ENCODE measurements at places on chromosomes 7 and 10.

- no peak for DNase-seq
Measured at GRCh38 chr10:11257440-11258090, 239.9 kb downstream of the CELF2 start.

GRCh38 chr10:80468806-80469421 is 14.8 kb downstream of the TSPAN14 start:
- no peak for DNase-seq

DNA sequence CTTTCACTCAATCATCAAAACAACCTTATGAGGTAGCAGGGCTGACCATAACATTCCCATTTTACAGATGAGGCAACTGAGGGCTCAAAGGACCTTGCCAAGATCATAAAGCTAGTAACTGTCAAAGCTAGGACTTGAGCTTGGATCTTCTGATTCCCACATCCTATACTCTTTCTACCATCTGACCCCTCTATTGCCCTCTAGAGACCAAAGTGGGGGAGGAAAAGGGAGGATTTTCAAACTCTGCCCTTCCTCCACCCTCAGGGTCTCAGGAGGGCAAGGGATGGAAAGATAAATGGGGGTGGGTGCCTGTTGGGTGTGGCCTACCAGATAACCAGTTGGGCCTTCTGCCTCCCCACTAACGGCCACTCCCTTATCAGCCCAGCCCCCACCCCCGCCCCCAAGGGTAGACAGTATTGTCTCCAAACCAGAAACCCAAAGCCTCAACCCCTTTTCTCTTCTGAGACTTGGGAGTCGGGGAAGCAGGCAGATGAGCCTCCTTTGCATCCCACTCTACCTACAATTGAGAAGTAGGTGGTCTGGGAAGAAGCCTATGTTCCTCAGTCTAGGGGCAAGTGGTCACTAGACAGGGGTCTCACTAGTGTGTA is 7.9 kb downstream of the LDB1 start:
- no peak for DNase-seq

DNA sequence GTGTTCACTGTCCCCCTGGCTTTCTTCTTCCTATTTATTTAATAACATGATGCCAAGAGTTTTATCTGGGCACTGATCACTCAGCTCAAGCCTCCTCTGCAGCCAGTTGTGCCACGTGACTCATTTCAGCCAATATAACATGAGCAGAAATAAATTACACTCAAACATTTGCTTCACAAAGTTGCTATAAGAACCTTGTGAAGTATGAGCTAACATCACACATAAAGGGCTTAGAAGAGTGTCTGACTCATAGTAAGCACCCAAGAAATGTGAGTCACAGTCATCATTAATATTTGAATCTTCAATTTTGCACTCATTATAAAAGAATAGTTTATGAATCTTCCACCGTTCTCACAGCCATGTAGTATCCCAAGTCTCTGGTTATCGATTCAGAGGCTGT is 414.6 kb upstream of the NPVF start:
- DNase-seq = no peak

DNA sequence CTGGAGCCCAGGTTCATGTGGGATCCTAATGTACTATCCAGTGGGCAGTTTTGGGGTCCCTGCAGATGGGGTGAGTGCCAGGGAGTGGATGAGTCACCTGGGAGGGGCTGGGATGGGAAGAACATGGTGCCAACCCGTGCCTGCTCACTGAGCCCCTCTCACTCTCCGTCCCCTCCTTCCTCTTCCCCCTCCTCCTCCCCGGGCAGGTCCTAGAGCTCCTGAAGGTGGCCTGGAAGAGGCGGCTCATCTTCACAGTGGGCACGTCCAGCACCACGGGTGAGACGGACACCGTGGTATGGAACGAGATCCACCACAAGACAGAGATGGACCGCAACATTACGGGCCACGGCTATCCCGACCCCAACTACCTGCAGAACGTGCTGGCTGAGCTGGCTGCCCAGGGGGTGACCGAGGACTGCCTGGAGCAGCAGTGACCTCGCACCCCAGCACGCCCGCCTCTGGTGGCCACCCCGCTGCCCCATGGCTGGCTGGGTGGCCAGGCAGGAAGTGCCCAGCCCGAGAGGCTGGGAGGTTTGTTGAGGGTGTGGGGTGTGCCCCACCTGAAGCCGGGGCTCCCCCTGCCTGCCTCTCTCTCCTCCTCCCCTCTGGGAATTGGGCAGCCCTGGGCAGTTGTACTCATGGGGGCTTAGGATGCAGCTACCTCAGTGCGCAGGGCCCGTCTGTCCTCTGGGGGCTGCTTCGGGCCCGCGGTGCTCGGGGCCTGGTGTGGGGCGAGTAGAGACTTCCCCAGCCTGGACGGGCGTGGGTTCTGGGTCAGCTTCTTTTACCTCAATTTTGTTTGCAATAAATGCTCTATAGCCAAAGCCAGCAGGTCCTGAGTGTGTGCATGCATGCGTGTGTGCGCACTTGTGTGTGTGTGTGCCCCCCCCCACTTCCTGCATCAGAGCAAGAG is 4.9 kb upstream of the UPK3B start:
- no peak for DNase-seq

- no peak for DNase-seq
Measured at GRCh38 chr7:16034353-16034752, 347.9 kb upstream of the MEOX2 start.

DNA sequence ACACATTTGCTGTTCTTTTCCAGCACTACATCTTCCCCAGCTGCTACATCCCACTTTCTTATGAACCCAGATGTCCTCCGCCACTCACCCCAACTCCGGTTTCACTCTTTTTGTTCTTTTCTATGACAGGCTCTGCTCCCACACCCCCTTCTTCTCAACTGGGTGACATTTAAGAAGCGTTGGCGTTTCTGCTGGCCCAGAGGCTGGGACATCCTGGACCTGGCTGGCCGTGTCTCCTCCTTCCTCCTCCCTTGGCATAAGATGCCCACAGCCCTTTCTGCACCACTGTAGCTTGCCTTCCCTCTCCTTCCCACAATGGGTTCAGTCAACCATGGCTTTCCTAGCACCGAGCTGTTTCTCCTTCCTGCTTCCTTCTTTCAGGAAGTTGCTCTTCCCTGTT is 9.4 kb upstream of the CALML5 start:
- no peak for DNase-seq

- peak; percentile 67 for DNase-seq
Measured at GRCh38 chr10:6086375-6087233, 2.2 kb upstream of the RBM17 start.

- no peak for DNase-seq
Measured at GRCh38 chr7:18046601-18047000, 19.0 kb upstream of the PRPS1L1 start.

GRCh38 chr10:49379596-49380410 is 16.1 kb downstream of the DRGX start:
- no peak for DNase-seq

GRCh38 chr7:44539669-44540506 is 1.2 kb downstream of the NPC1L1 start:
- no peak for DNase-seq

- DNase-seq = no peak
Measured at GRCh38 chr10:88118729-88119128, 255.3 kb downstream of the PTEN start.

DNA sequence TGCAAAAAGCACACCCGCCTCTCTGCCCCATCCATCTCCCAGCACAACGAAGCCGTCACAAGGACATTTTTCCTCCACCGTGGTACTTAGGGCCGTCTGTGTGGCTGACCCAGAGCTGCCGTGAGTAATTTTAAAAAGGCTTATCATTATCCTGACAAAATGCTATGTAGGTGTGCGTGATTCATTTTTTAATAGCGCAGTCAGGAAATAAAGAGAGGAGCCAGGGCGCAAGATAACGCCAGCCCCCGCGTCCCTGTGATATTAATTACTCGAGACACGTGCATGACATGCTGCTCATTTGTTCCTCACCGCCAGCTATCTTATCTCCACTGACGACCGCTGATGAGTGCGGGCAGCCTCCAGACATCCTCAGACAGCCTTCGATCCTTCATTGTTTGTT is 332.7 kb upstream of the PFKP start:
- no peak for DNase-seq

DNA sequence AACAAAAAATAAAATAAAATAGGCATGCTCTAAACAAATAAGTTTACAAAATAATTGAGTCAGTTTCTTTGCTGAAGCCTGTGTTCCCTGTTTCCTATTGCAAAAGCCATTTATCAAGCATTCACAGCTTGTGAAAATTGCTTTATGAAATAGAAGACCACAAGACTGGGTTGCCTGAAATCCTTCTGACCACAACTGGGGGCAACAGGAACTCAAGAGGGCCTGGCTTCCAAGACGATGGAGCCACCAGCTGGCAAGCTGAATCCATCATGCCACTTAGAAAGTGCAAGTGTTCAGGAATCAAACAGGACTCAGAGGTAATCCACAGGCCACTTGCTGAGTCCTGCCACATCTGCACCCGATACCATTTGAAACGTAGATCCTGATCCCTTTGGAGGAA is 752 bp upstream of the ABCA13 start:
- DNase-seq = no peak

GRCh38 chr7:92158660-92159575 is 20.0 kb downstream of the LRRD1 start:
- no peak for DNase-seq

DNA sequence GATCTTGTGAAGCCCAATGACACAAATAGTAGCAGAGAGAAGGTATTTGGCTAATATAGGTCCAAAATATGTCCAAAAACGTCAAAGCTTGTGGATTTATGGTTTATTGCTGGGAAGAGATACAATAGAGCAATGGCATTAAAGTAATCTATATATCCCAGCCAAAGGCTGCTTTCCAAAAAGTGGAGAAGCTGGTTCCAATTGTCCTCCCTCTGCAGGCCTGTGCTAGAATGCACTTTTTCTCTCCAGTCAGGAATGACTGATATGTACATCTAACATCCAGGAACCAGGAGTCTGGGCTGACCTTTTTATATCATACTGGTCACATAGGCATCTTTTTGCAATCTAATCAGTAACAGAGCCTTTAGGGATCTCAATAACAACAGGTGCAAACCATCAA is 167.1 kb upstream of the FAM3C start:
- DNase-seq = no peak

- DNase-seq = no peak
Measured at GRCh38 chr10:49632406-49633317, 18.8 kb downstream of the CHAT start.

GRCh38 chr7:42133321-42133720 is 103.7 kb downstream of the GLI3 start:
- no peak for DNase-seq

DNA sequence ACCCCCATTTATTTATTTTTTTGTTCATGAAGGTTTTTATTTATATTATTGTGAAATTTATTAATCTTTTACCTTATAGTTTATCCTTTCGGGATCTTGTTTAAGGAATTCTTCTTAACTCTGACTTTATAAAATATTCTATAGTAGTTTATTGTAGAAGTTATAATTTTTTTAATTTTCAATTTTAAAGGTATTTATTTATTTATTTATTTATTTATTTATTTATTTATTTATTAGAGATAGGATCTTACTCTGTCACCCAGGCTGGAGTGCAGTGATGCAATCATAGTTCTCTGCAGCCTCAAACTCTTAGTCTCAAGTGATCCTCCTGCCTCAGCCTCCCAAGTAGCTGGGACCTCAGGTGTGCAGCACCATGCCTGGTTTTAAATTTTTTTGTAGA is 56.0 kb downstream of the NRF1 start:
- no peak for DNase-seq

- DNase-seq = no peak
Measured at GRCh38 chr7:97865104-97865503, 7.1 kb downstream of the ASNS start.

GRCh38 chr7:108236681-108237415 is 106.7 kb upstream of the LAMB4 start:
- DNase-seq = no peak

GRCh38 chr7:3753868-3754267 is 452.8 kb downstream of the SDK1 start:
- DNase-seq = no peak

- DNase-seq = no peak
Measured at GRCh38 chr10:49560526-49560925, 21.6 kb upstream of the ERCC6 start.

GRCh38 chr7:16585540-16585939 is 58.9 kb downstream of the LRRC72 start:
- DNase-seq = no peak

GRCh38 chr7:25356534-25357151 is 128.4 kb upstream of the NPVF start:
- no peak for DNase-seq

GRCh38 chr10:114279901-114280644 is 41.0 kb downstream of the VWA2 start:
- no peak for DNase-seq

GRCh38 chr7:75621124-75621523 is 117.6 kb downstream of the HIP1 start:
- DNase-seq = no peak

DNA sequence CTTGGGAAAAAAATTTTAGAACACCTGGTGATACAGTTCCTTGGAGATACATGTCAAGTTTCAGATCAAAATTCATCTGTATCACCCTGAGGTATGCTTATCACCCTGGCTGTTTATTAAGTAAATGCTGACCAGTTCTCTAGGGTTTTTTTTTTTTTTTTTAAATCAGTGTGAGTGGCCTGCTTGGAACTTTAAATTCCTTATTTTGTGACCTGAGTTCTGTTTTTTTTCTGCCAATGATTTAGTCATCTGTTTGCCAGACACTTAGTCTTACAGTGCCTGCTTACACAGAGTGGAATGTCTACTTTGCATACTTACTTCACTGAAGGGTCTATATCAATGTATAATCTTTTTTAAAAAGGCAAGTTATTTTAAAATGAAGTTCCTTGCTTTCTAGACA is 1.8 kb downstream of the TSPAN13 start:
- DNase-seq = no peak

DNA sequence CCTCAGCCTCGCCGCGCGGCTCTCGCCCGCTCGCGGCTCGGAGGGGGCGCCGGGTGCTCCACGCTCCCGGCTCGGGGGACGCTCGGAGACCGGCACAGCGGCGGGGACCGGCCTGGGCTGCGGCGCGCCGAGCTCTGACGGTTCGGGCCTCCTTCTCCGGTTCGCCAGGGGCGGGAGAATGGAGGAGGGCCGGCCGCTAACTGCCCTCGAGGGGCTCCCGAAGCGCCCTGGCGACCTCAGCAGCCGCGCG is 232 bp upstream of the GRID1 start:
- DNase-seq = no peak

DNA sequence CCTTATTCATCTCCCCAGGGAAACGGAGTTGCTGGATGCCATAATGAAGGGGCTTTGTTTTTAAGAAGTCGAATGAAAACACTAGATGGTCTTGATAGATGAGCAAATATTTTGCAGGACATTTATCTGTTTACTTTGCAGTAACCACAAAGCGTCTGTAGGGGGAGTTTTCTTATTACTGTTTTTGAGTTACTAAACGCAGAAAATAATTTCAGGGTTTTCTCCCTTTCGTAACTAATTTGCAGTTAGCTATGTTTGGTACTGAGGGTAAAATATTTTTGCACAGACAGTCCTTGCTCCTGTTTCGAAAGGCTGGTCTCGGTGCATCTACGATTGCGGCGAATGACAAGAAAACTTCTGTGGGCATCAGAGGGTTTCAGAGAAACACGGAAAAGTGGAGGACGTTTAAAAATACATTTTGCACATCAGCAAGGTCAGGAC is 505.6 kb upstream of the MKI67 start:
- DNase-seq = no peak

All from effector CD8-positive, alpha-beta T cell (primary cell).